ENCODE measurements at places on chromosomes 4 and X.

- DNase-seq, result no peak
Observed at GRCh38 chr4:40204507-40205258, 7.9 kb downstream of the RHOH start.

GRCh38 chrX:143472347-143472938 lies 44.8 kb downstream of the SPANXN3 start:
- no peak for DNase-seq

GRCh38 chrX:47497271-47497888 lies 14.4 kb upstream of the ZNF41 start:
- peak; percentile 11 for DNase-seq

DNA sequence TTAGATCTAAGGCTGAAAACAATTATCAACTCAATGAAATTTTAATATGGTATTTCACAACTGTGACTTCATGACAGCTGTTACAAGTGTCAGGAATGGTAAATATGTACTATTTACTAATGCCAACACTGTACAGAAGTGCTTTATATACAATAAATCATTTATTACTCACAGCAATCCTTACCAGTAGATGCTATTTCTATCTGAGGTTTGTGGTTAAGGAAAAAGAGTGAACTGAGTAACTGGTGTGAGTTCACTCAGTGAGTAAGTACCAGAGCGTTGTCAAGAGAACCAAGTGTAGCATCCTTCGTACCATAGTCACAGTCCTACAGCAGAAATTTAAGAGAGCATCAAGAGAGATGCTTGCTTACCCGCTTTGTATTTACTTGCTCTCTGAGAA lies 23.3 kb downstream of the MTHFD2L start:
- no peak for DNase-seq
